ENCODE measurements at places on chromosomes 2 and 18. TPM values are rescaled to one million over a fixed set of nuclear protein-coding genes. Genes with fewer than 3 reads are reported as not detected.

- no peak for DNase-seq
These were observed 27.6 kb upstream of the SERPINB2 start for GRCh38 chr18:63859781-63860475.

DNA sequence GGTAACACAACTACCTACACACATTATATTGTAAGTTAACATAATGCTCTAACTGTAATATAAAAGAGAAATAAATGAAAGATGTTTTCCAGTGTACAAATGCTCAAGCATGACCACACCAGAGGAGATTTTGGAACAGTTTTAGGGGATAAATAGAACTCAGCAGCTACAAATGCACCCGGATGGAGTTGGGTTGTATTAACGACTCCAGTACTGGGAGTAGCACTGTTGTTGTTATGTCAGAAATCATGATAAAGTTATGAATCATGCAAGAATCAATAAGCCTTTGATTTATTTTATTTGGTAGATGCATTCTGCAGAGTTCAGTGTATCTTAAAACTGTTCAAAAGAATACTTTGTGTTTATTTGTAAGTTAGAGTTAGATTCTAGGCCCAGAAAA lies 126.9 kb downstream of the MAP3K20 start:
- no peak for DNase-seq

DNA sequence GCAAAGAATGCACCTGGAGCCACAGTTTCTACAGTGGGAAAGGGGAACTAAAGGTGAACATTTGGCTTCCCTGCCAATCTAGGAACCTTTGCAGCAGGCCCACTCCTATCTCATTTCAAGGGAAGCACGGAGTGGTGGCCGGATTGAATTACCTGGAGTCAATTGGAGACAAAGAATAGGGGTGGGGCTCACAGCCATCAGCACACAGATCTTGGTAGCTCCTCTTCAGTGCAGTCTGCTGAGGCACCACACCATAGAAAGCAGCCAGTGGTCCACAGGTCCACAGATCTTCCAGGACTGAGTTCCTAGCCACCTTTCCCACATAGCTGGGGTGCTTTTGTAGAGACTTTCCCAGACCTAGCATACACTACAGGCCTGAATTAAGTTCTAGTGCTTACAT lies 43.5 kb upstream of the NXPH2 start:
- DNase-seq: no peak

- no peak for DNase-seq
These were observed 37.4 kb downstream of the TMEM87B start for GRCh38 chr2:112092286-112093041.

DNA sequence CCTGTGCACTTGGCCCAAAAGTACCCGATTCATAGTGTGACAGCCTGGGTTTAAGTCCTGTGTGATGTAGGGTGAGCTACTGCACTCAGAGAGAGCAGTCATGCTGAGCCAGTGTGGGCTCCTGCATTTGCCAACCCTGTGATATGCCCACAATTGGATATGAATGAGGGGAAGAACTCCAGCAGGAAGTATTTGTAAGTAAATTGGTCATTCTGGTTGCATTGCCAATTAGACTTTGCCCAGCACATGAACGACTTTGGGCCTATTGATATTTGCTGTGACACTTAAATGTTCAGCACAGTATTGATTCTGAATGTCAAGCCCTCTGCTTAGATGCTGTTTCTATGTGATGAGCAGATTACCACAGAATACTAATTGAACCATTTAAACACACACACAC lies 570.9 kb downstream of the PIK3C3 start:
- no peak for DNase-seq

Gene OR6B2
- total RNA-seq: not detected
